Spinal cord (tissue), 10 donors: ENCODE measurements at places on chromosomes 12 and 14. TPM values are rescaled to one million over a fixed set of nuclear protein-coding genes. Genes with fewer than 3 reads are reported as not detected.

HOXC13 gene
- total RNA-seq, result not detected

SLC22A17 gene
- total RNA-seq, result 167 TPM

CBLN3 gene
- 0.59 TPM for total RNA-seq

MFAP5 gene
- total RNA-seq, result 138 TPM

KRT5 gene
- total RNA-seq, result not detected

CCER1 gene
- not detected for total RNA-seq

MYF6 gene
- 1.1 TPM for total RNA-seq

FAM186B gene
- total RNA-seq, result 0.55 TPM

PPP4R4 gene
- 8.8 TPM for total RNA-seq

TAS2R46 gene
- total RNA-seq, result 7.5 TPM

GALC gene
- total RNA-seq, result 35.6 TPM

TMEM121 gene
- total RNA-seq, result 11.7 TPM

HIP1R gene
- total RNA-seq, result 37.5 TPM

PRB2 gene
- total RNA-seq, result not detected

C12orf54 gene
- 0.40 TPM for total RNA-seq

EXOC3L4 gene
- total RNA-seq, result 0.50 TPM

OR6C74 gene
- not detected for total RNA-seq

TMEM229B gene
- total RNA-seq, result 13.9 TPM

SERPINA1 gene
- 5.9 TPM for total RNA-seq

MYO1H gene
- 0.28 TPM for total RNA-seq

HOXC6 gene
- total RNA-seq, result 6.6 TPM

ADAM21 gene
- total RNA-seq, result 0.33 TPM

AQP6 gene
- total RNA-seq, result 2.1 TPM

SLC5A8 gene
- total RNA-seq, result 1.1 TPM

SNAPC1 gene
- total RNA-seq, result 6.8 TPM

RNF31 gene
- total RNA-seq, result 17.8 TPM

CLEC4D gene
- total RNA-seq, result 0.06 TPM

CLEC1B gene
- total RNA-seq, result 0.69 TPM

PLD4 gene
- total RNA-seq, result 12.9 TPM

CGRRF1 gene
- total RNA-seq, result 40.7 TPM
